HEK293T (cell line): ENCODE measurements at places on chromosomes 3 and 15.

DNA sequence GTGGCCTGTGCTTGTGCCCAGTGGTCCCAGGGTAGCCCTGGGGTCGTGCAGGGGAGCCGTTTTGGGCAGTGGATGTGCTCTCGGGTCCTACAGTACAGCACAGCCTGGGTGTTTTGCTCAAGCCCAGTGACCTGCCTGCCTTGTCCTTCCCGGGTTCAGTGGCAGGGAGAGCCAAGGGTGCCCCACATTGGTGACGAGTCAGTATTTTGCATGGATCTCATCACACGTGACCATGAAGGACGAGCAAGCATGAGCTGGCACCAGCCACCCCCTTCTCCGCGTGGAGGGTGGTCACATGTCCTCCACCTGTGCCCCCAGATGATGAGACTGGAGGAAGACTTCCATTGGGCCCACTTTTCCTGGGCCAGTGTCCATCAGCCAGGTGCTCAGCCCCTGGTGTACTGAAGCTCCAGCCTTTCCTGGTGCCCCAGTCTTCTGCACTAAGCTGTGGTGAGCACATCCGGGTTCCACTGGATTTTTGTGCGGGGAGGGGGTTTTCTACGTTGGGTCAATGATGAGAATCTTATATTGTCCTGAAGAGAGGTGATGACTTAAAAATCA is 197.5 kb downstream of the UBE3A start:
- DNase-seq = no peak

DNA sequence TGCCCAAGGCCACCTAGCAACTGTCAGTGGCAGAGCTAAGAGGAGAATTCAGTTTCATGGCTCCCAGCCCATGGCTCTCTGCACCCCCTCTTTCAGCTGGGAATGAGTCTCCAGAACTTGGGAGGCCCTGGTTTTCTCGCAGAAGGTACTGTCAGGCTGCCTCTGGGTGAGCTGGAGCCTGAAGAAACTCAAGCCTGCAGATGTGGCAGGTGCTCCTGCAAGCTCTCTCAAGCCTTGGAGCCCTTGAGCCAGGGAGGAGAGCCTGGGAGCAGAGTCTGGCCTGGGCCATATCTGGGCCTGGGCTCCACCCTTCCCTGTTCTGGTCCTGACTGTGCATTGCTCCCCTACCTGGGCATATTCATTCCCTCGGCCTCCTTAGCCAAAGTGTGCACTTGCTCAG is 74.4 kb upstream of the TLE3 start:
- DNase-seq = no peak

DNA sequence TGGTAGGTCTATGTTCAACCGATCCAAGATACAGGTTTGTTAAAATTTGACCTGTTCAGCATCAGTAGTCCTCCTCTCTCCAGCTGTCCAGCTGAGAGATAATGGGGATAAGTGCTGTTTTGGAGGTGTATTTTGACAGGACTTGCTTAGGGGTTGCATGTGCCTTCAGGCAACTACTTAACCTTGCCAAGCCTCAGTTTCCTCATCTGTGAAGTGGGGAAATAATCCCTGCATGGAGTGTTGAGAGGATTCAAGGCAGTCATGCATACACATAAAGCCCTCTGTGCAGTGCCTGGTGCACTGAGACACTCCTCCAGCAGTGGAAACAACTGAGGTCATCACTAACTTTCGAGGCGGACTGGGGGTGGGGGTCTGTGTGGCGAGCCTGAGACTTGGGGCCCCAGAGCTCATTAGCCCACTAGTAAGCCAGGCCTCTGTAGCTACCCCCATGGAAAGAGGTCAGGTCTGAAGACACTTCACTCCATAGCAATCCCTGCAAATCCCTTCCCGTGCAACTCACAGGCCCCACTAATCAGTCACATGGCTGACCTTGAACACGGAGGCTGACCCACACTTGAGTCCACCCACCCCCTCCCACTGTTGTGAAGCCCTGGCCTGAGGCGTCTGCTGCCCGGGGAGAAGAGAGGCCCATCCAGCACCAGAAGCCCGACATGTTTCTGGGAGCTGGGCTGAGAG is 25.9 kb upstream of the SLC6A6 start:
- DNase-seq = no peak

- DNase-seq = no peak
Observed at GRCh38 chr15:90550919-90551318, 21.2 kb downstream of the CRTC3 start.

- DNase-seq = no peak
Observed at GRCh38 chr3:114756506-114757279, 390.4 kb downstream of the ZBTB20 start.

- no peak for DNase-seq
Observed at GRCh38 chr3:24435584-24435983, 59.1 kb downstream of the THRB start.

DNA sequence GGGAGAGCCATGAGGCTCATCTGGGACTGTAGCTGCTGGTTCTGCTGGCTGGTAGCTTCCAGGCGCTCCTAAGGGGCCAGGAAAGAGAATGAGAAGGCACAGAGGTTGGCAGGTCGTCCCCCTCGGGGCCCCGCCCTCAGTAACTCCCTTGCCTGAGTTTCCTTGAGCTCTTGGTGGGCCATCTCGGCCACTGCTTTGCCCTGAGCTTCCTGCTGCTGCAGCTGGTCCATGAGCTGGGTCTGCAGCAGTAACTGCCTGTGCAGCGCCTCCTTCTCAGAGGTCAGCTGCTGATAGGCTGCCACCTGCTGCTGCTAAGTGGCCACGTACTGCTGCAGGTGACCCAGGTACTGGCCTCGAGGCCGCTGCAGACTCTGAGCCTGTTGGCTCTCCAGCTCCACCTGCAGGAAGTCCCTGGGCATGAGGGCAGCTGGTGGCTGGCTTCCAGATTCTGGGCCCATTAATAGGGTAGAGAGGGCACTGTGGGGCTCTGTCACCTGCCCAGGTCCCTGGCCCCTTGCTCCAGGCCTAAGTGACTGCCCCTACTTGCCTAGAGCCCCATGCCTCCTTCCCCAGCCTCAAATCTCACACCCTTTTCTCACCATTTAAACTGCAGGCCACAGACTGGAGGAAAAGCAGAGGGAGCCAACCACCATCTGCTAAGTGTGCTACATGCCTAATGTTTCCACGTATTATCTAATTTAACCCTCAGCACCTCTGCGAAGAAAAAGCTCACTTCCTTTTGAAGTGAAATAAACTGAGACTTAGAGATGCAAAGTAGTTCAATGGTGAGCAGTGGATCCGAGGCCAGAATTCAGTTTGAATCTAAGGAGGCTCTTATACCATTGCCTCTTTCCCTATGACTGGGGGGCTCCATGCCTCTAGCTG is 10.8 kb upstream of the VPS33B start:
- peak; percentile 48 for DNase-seq

- peak; percentile 48 for DNase-seq
Observed at GRCh38 chr3:124033360-124034015, 41.6 kb upstream of the ROPN1 start.

DNA sequence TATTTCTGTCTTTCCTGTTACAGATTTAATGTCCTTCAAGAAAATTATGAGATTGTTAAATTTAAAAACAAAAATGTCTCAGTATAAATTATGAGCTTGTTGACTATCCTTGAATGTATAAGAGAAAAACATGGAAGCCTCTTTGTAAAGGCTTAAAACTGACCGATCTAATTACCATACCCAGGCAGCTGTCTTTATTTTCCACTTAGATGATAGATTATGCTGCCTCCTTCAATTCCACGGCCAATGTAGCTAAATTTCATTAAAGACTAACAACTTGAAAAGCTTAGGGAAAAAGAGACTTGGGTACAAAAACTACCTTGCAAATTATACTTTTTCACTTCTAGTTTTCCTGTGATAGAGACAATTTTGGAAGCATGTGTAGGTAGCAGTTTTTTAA is 88.3 kb downstream of the ATP10A start:
- DNase-seq = no peak

DNA sequence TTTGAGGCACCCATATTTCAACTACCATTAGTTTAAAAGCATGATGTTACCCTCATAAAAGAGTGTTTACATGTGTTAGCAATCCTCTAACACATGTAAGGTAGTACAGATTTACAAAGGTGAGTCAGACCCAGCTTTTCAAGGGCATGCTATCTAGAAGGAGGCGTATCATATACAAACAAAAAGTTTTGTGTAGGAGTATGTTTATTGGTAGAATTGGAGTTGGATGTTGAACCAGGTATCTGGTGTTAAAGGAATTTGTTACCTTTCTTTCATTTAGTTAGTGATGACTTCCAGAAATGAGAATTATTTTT is 2.4 kb downstream of the HACD3 start:
- no peak for DNase-seq

DNA sequence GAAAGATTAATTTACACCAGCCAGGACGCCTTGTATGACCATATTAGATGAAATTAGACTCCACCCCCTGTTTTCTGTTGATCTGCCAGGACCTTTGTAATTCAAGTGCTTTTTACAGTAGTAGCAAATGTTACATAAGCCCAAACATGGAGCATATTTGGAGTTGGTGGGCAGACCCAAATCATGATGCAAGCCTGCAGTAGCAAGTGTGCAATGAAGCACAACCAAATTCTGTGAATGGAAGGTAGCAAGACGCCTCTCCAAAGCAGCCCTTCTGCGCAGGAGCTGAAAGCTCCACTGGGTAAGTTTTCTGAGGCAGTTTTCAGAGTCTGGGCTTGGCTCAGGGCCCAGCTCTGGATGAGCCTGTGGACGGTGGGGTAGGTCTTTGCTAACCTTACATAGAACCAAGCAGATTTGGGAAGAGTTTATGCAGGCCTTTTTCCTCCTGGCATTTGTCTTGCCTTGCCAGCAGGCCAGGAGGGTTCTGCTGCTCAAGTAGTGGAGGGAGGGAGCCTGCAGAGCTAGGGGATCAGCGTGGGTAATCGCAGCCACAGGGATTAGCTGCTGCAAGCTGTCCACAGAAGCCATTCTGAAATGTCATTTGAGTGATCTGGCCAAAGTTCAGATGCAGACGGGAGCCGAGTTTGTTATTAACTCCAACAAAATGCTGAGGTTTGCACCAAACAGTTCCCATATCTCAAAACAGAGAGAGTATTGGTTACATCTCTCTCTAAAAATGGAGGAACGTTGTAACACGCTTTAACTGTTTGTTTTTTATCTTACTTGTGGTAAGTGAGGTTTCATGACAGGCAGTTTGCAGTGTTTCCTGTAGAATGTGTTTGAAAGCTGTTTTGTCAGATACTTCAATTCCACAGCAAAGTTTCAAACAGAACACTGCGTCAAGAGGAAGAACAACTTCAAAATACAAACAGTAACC is 55.4 kb downstream of the PSMD6 start:
- DNase-seq = peak; percentile 12

DNA sequence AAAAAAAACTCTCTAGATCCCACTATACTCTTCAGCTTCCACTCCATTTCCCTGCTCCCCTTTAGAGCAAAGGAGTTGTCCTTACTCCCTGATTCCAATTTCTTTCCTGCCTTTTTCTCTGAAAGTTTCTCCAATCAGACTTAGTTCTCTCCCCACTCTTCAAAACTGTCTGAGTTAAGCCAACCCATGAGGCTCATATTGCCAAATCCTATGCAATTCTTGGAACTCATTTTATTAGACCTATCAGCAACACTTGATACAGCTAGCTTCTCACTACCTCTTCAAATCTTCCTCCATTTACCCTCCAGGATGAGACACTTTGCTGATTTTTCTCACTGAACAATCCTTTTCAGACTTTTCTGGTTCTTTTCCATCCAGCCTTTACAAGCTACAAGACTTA is 233.1 kb downstream of the THRB start:
- DNase-seq = no peak

DNA sequence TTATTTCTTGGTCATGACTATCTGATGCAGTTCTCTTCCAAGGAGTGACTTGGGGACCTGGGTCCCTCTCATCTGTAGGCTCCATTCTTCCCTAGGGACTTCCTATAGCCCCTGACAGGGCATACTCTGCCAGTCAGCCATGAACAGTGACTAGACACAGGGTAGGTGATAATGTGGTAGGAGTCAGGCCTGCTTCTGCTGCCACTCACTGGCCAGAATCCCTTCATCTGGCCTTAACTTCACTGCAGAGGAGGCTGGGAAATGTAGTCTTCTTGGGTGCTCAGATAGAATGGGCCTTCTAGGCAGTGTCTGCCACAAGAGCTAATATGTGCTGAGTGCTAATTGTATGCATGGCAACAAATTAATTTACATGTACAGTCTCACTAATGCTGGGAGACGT is 84.5 kb downstream of the CACNA2D3 start:
- no peak for DNase-seq

DNA sequence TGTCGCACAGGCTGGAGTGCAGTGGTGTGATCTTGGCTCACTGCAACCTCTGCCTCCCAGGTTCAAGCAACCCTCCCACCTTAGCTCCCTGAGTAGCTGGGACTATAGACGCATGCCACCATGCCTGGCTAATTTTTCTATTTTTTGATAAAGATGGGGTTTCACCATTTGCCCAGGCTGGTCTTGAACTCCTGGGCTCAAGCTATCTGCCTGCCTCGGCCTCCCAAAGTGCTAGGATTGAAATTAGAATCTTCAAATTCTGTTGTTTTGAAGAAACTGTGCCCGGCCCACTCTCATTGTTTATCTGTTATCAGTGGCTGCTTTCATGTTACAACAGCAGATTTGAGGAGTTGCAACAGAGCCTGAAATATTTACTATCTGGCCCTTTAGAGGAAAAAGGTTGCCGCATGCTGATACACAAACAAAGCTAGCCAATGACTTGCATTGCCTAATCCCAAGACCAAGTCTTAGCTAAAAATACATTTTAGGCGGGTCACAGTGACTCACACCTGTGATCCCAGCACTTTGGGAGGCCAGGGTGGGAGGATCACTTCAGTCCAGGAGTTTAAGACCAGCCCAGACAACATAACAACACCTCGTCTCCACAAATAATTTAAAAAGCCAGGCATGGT is 43.2 kb upstream of the PPP4R2 start:
- DNase-seq = no peak

GRCh38 chr3:160921020-160921635 is 165.1 kb downstream of the PPM1L start:
- DNase-seq = peak; percentile 64

DNA sequence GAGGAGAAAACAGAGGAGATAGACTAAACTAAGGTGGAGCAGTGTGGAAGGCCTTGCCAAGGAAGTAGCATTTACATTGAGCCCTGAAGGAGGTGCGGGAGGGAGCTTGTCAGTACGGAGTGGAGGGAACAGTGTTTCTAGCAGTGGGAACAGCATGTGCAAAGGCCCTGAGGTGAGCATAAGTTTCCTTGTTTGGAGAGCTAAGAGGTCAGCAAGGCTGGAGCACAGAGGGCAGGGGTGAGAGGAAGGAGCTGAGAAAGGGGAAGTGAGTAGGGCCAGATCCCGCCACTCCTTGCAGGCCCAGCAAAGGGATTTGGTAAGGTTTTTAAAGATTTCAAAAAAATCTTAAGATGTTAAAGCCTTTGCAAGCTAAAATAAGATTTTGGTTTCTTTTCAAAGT is 70.1 kb downstream of the HMCES start:
- DNase-seq = no peak
